ENCODE measurements at places on chromosomes 5 and 9.

DNA sequence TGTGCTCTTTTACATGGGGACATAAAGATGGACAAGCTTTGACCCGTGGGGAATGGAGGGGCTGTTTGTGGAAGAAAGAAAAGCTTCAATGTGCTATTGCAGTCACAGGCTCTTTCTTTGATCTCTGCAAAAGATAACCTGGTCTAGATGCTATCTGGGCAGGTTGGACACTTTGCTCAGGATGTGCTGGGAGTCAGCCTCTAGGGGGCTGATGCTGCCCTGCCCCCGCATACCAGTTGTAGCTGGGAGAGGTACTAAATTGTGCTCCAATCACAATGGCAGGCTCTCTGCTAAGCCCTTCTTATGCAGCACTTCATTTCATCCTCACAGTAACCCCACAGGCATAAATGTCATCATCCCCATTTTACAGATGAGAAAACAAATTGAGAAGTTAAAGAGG is 67.2 kb downstream of the PSD2 start:
- ATAC-seq, result no peak

- ATAC-seq, result no peak
Measured at GRCh38 chr5:137867664-137868063, at the start of gene MYOT. Gene MYOT, plus strand, starts transcription at chr5:137867860. Its CDS starts 2,792 bp downstream, at chr5:137870652.

DNA sequence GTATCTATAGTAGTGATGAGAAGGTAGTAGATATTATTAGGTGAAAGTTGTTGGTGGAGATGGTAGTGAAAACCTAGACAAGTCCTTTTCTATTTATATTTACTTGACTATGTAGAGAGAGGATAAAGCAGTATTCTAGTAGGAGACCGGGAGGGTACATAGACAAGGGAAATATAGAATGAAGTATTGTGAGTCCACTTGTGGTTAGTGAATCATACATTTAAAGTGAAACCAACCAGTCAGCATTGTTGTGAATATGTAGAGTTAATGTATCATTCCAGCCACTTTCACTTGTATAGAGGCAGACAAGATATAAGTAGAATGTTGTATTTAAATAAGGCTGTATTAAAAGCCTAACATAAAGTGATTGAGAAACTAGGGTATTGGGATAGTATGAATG is 1711.3 kb upstream of the ACO1 start:
- peak; percentile 43 for ATAC-seq

GRCh38 chr9:109640580-109641371 is 139.2 kb upstream of the PALM2AKAP2 start:
- no peak for ATAC-seq

- ATAC-seq, result peak; percentile 71
Measured at GRCh38 chr5:40436535-40437237, 243.0 kb upstream of the PTGER4 start.
